Spinal cord (tissue), 10 donors: ENCODE measurements at places on chromosomes 2 and 18. TPM values are rescaled to one million over a fixed set of nuclear protein-coding genes. Genes with fewer than 3 reads are reported as not detected.
A peak's percentile ranks its signal among the peaks of the same experiment; 100 is the strongest.

GRCh38 chr2:42076357-42077225 is 28.8 kb downstream of the PKDCC start:
- no peak for DNase-seq

DNA sequence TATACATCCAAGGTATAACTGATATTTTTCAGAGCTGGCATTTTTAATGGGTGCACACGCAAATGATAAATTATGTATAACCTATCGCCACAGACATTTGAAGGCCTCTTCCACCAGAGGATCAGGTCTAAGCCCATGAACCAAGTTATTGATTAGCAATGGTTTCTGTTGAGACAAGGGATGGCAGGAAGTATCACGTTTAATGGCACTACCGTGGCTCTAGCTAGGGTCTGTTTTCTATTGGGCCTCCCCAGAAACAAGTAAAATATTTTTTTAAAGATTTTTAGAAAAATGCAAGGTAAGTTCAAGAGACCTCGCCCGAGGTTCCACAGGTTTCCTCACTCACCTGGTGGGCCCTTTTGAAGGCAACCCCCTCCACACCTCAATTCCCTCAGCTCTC is 667 bp downstream of the GFPT1 start:
- DNase-seq = no peak

DNA sequence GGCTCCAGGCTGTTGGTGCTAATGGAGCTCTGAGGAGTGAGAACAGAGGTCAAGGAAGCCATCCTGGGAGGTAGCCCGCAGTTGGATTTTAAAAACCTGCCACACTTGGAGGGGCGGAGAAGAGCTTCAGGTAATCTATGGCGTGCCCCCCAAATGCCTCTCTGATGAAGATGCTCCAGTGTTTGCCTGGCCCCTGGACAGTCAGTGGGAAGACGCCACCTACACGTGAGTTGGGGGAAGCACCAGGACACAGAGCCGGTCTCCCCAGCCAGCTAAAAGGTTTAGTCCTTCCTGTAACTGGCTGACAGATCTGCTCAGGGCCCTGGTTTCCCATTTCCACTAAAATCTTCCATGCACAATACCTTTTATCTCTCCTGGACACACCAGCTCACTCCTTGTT is 225.0 kb downstream of the TTC32 start:
- no peak for DNase-seq

Gene POTEF
- 0.17 TPM for total RNA-seq

- no peak for DNase-seq
Observed at GRCh38 chr18:44805176-44805575, 124.5 kb downstream of the SETBP1 start.

DNA sequence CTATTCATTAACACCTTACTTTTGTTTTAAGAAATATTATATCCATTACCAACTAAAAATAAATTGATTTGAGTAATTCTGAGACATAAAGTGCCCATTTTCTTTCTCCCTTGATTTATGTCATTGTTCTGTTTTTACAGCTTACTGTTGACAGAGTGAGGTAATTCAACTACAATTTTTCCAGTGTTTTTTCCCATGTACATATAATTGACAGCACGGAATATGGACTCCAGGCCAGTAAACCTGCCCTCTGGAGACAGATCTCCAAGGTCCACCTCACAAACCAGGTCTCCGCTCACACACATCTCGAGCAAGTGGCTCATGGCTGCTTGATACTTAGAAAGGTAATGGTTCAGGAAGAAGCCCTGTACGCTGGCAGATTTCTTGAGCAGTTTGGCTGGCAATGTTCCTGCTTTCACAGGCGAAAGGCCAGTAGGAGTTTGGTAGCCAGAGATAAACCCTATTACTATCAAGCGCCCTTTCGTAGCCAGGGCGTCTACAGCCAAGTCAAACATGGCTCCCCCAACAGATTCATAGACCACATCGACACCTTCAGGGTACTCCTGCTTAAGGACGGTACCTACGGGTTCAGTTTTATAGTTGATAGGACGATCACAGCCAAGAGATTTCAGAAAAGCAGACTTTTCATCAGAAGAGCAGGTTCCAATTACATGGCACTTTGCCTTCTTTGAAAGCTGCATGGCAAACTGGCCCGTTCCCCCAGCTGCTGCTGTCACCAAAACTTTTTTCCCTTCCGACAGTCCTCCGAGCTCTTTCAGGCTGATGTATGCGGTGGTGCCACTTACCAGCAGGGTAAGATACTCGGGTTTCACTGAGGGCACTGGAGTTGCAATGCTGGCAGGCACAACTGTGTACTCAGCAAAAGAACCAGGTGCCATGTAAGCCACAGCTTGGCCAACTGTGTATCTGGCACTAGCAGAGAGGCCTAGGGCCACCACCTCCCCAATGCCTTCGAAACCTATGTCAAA is 7.4 kb downstream of the PTGR3 start:
- peak; percentile 22 for DNase-seq

Gene ZNF24
- total RNA-seq = 57.2 TPM

DNA sequence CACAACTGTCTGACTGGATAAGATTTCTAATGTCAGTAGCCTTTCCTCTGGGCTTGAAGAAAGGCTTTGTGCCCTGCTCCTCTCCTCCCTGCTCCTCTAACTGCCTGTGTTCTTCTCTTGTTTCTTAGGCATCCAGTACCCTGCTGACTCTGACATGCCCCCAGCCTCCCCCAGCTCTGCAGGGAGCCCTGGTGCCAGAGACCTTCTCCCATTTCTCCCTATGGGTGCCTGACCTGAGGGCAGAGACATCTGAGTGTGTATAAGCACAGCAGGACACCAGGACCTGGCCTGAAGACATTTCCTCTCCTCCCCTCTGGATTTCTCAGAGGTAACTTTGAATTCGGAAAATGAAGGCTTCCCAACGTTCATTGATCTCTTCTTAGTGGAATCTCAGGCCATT is 23.6 kb downstream of the RNF144A start:
- DNase-seq = no peak

Gene MGAT4A
- total RNA-seq = 51.2 TPM

Gene KLF11
- total RNA-seq = 10.2 TPM

GRCh38 chr18:52691841-52692240 is 351.8 kb downstream of the DCC start:
- no peak for DNase-seq

DNA sequence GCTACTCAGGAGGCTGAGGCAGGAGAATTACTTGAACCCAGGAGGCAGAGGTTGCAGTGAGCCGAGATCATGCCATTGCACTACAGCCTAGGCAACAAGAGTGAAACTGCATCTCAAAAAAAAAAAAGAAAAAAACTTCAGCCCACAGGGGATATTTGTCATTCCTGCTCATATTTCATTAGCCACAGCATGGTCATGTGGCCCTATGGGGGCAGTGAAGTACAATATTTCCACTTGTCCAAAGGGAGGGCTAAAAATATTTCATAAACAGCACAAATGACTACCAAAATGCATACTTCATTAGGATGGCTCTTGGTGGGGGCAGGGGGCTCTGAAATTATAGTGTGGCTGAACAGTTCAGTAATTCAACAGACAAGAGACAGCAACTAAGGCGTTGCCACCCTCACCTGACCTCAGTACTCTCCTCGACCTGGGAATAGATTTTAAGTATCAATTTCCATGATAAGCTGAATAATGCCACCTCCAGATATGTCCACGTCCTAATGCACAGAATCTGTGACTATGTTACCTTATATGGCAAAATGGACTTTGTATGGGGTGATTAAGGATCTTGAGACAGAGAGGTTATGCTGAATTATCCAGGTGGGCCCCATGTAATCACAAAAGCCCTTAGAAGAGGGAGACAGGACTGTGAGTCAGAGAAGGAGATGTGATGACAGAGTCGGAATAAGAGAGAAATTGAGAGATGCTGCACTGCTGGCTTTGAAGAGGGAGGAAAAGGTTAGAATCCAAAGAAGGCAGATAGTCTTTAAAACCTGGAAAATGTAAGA is 158.2 kb upstream of the CRIM1 start:
- DNase-seq = no peak

- no peak for DNase-seq
Observed at GRCh38 chr2:64698668-64699444, 45.1 kb upstream of the SERTAD2 start.

GRCh38 chr2:110995911-110996310 is 124.8 kb upstream of the BCL2L11 start:
- DNase-seq = no peak

DNA sequence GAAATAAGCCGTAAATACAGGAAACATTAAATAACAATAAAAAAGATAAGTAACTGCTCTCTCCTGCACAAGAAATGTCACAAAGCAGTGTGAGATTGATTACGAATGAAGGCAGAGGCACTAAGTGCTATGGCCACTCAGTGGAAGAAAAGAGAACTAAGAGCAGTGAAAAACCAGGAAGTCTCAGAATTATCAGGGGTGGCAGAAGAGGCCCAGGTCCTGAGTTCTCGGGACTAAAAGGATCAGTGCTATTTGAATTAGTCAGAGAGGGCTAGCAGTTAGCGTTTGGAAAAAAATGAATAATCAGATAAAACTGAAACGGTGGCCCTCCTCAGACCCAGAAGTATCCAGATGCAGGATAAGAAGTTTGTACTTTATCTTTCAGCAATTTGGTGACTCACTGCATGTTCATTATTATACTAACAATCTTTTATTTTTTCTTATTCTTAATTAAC is 367.1 kb downstream of the ZEB2 start:
- no peak for DNase-seq

DNA sequence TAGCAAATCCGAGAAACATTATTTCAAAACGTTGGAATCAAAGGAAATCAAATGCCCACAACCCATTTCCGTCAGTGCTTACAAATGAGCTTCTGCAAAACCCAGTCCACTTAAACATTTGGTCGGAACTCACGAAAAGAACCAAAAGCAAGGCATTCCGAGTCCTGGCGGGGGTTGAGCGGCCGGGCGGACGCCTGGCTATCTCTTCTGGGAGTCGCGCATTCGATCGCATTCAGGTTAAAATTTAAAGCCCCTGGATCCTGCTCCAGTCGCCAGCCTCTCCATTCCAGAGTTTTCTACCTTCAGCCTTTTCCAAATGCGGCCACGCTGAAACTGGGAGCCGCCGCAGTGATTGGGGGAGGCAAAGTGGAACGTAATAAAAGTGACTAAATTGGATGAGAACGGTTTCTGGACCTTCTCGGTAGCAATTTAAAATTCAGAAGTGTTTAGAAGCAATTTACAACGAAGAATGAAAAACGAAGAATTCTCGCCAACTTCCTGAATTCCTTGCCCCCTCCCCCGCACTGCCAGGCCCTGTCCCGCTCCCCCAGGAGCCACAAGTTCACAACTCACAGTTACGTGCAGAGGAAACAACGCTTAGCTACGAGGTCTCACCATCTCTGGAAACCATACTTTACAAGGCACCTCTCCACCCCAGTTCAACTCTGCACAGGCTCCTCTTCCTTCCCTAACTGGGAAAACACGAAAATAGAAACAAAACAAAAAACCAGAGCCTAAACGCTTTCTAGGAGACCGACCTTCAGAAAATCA is 1.7 kb upstream of the GATA6 start:
- no peak for DNase-seq

DNA sequence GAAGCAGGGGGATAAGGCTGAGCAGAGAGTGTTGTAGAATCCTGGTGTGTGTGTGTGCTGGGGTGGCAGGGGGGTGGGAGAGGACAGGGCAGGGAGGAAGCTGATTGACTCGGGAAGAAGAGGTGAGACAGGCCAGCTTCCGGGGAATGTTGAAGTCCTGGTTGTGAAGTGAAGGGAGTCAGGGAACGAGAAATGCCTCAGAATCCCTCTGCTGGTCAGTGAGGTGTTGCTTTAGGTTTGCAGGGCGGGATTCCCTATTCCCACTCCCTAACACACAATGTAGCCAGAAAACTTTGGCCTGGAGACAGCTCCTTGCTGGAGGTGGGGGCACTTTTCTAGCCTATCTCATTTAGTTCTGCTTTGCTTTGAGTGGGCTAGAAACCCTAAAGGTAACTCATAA is 265.1 kb downstream of the HAUS1 start:
- no peak for DNase-seq

GRCh38 chr2:10204326-10205161 is 82.0 kb downstream of the RRM2 start:
- no peak for DNase-seq

Gene ACMSD
- total RNA-seq = not detected

Gene EPAS1
- 29.2 TPM for total RNA-seq
